ENCODE measurements at places on chromosomes 6 and 20. TPM values are rescaled to one million over a fixed set of nuclear protein-coding genes. Genes with fewer than 3 reads are reported as not detected.

- no peak for DNase-seq
- no peaks in the 10 kb centered on the region for H3K4me1 ChIP-seq
- H3K36me3 ChIP-seq: no peaks in the 10 kb centered on the region
- no peaks in the 10 kb centered on the region for H3K27me3 ChIP-seq
These were observed 103.4 kb upstream of the PDE10A start for GRCh38 chr6:165766457-165766856.

DNA sequence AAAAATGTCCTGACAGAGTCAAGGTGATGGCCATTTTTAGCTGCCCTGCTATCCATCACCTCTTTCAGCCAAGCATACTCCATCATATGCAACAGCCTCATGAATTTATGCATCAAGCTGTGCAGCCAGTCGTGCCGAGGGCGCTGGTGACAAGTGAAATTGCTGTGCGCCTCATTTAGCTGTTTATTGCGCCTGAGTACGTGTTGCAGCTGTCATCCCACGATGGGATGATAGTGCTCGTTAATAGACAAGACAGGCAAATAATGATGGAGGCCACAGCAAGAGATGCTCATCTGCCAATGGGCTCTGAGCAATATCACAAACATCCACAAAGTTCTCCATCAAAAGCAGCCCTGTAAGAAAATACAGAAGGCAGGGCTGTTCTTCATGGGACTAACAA is 562.3 kb upstream of the POU3F2 start:
- DNase-seq: no peak
- no peaks in the 10 kb centered on the region for H3K27me3 ChIP-seq
- H3K36me3 ChIP-seq: no peaks in the 10 kb centered on the region

BPIFB4 gene
- not detected for total RNA-seq

CAGE1 gene
- not detected for total RNA-seq

DNA sequence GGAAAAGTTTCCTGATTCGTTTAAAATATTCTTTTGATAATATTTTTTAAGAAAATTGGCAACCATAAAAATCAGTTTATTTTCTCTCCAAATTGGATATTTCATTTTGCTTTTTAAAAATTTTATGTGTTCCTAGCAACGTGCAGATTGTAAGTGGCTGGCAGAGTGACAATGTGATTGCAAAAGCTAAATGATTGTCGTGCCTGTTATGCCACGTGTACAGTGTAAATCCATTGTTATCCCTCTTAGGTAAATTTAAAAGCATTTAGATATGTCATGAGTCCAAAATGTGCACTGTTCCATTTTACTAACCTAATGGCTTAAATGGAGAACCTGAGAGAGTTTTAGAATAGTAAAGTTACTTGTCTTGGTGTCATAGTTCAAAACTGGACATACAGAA is 94.4 kb upstream of the ADGRF4 start:
- DNase-seq: no peak
- H3K27me3 ChIP-seq: no peaks in the 10 kb centered on the region
- H3K4me3 ChIP-seq: no peak overlapping the region

- H3K4me3 ChIP-seq: peak overlapping the region; percentile 81
- peaks cover 39% of the 10 kb centered on the region for H3K36me3 ChIP-seq
- peaks cover 74% of the 10 kb centered on the region for H3K27me3 ChIP-seq
- H3K4me1 ChIP-seq: peaks cover 25% of the 10 kb centered on the region
- H3K27ac ChIP-seq: no peak overlapping the region
These were observed 1.4 kb downstream of the MDGA1 start for GRCh38 chr6:37696220-37696840.

- H3K27me3 ChIP-seq: peaks cover 49% of the 10 kb centered on the region
- H3K27ac ChIP-seq: no peak overlapping the region
- DNase-seq: no peak
- no peaks in the 10 kb centered on the region for H3K4me1 ChIP-seq
- H3K4me3 ChIP-seq: no peak overlapping the region
- H3K36me3 ChIP-seq: no peaks in the 10 kb centered on the region
These were observed 79.0 kb upstream of the B3GAT2 start for GRCh38 chr6:71035871-71036270.

DNA sequence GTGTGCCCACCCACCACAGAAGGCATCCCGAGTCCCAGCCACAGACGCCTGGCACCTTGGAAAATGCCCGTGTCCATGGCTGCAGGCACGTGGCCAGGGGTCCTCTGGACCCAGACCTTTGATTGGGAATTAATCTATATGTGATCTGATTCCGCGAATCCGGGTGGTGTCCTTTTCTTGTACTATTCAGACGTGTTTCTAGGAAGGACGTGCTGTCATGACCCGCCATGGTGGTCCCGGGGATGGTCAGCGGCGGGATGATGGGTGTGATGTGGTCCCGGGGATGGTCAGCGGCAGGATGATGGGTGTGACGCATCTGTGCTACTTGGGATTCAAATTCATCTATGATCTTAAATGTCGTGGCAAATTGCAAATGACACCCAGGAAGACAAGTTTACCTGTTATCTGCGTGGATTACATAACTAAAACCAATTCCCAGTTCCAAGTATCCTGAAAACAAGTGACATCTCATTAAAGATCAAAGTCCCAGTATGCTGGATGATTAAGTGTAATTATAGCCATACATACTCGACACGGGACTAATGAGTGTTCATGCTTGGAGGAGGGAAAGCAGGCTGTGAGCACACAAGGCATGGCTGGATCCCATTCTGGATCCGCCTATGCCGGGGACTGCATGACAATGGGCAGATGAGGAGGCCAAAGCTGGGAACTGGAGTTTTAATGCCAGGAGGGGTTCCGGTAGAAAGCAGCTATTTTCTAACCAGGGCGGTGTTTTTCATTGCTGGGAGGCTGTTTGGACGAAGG is 256.5 kb downstream of the TAF4 start:
- no peak overlapping the region for H3K27ac ChIP-seq
- no peaks in the 10 kb centered on the region for H3K36me3 ChIP-seq
- H3K4me3 ChIP-seq: no peak overlapping the region
- no peak for DNase-seq
- H3K4me1 ChIP-seq: peaks cover 3% of the 10 kb centered on the region

- no peaks in the 10 kb centered on the region for H3K36me3 ChIP-seq
- H3K4me1 ChIP-seq: peaks cover 7% of the 10 kb centered on the region
- no peak overlapping the region for H3K4me3 ChIP-seq
- no peak for DNase-seq
These were observed 53.4 kb upstream of the TBXT start for GRCh38 chr6:166221040-166221439.

GRCh38 chr6:163356324-163356723 is 58.2 kb upstream of the QKI start:
- H3K36me3 ChIP-seq: no peaks in the 10 kb centered on the region
- no peak overlapping the region for H3K27ac ChIP-seq
- H3K27me3 ChIP-seq: no peaks in the 10 kb centered on the region
- DNase-seq: no peak

DNA sequence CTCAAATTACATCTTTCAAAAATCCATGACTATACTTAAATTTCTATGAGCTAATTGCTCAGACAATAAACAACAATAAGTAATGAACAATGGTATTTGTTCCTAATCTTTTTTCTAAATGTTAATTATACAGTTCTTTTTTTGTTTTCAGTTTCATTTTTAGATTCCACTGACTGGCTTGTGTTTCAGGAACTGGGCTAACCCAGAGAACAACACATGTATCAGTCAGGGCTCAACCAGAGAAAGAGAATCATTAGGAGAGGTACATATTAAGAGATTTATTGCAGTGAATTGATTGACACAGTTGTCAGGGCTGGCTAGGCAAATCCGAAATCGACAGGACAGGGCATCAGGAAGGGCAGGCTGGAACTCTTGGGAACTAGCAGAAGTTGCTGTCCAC is 182.8 kb downstream of the GRM1 start:
- no peaks in the 10 kb centered on the region for H3K27me3 ChIP-seq
- H3K27ac ChIP-seq: no peak overlapping the region
- no peak overlapping the region for H3K4me3 ChIP-seq
- DNase-seq: no peak

CD109 gene
- 3.6 TPM for total RNA-seq

- no peak overlapping the region for H3K27ac ChIP-seq
- H3K27me3 ChIP-seq: peaks cover 20% of the 10 kb centered on the region
- H3K36me3 ChIP-seq: no peaks in the 10 kb centered on the region
- peaks cover 10% of the 10 kb centered on the region for H3K4me1 ChIP-seq
- H3K4me3 ChIP-seq: no peak overlapping the region
- DNase-seq: no peak
These were observed 9.7 kb upstream of the TBC1D7 start for GRCh38 chr6:13338038-13338437.

DNA sequence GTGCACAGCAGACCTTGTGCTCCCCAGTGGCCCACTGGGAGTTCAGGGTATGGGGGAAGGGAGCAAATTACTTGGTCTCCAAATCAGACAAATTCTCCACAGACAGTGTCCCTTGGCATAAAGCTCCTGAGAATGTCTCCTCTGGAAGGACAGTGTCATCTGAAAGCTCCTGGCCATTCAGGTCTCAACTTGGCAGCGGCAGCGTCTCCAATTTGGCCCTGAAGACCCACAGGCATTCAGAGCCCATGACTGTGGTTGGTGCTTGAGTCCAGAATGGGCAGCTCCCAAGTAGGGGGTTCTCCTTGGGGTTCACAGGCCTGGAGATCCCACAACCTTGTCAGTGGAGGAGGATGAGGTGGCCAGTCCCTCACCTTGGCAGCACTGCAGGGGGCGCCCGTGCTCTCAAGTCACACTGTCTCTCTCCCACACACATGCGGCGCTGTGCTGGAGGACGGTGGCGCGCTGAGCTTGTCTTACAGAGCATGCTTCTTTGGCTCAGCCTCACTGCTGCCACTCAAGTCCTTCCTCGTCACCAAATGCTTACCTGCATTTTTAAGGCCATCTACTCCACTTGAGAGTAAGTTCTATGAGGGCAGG is 20.7 kb downstream of the DYNLRB1 start:
- peaks cover 63% of the 10 kb centered on the region for H3K36me3 ChIP-seq
- H3K27me3 ChIP-seq: no peaks in the 10 kb centered on the region
- H3K27ac ChIP-seq: no peak overlapping the region
- peaks cover 6% of the 10 kb centered on the region for H3K4me1 ChIP-seq

DNA sequence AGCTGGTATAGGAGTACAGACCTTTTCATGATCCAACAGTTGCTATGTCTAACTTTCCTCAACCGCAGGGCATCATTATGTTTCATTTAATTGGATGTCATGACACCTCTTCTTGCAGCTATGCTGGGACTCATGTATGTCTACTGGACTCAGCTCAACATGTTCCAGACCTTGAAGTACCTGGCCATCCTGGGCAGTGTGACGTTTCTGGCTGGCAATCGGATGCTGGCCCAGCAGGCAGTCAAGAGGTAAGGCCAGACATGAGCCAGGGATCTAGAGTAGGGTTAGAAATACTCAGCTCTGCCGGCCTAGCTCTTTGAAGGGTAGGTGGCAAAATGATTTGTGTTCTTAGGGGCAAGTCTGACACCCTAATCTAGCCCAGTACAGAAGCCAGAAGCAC is 25.2 kb downstream of the GHRH start:
- H3K27ac ChIP-seq: no peak overlapping the region
- no peaks in the 10 kb centered on the region for H3K4me1 ChIP-seq
- H3K36me3 ChIP-seq: peaks cover 85% of the 10 kb centered on the region
- no peak for DNase-seq
- no peaks in the 10 kb centered on the region for H3K27me3 ChIP-seq

RAET1G gene
- not detected for total RNA-seq

- DNase-seq: no peak
- peaks cover 21% of the 10 kb centered on the region for H3K36me3 ChIP-seq
- peak overlapping the region; percentile 69 for H3K27ac ChIP-seq
- H3K4me3 ChIP-seq: no peak overlapping the region
- H3K4me1 ChIP-seq: no peaks in the 10 kb centered on the region
These were observed 7.5 kb downstream of the SMPD2 start for GRCh38 chr6:109447878-109448555.

DNA sequence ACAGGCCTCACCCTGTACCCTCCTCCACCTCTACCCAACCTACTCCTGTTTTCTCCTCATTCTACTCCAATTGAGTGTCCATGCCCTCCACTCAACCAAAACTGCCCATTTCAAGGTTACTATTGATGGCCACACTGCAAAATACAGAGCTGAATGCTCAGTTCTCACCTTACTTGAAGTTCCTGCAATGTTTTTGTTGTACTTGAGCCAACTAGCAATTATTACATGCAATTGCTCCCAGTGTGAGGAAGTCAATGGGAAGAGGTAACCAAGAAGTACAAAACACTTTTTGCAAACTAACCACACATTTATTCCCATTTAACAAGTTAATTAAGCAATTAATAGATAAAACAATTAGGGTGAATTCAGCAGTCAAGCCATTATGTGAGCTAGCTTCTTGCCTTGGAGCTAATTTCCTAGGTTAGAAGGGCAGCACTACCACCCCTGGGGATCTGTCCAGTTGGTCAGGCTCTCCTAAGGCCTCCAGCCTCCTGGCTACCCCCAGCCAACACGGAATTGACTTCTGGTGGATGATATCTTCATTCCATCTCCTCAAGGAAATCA is 52.4 kb upstream of the GGTLC1 start:
- no peaks in the 10 kb centered on the region for H3K27me3 ChIP-seq
- no peak overlapping the region for H3K27ac ChIP-seq
- H3K4me1 ChIP-seq: no peaks in the 10 kb centered on the region
- no peaks in the 10 kb centered on the region for H3K36me3 ChIP-seq

DNA sequence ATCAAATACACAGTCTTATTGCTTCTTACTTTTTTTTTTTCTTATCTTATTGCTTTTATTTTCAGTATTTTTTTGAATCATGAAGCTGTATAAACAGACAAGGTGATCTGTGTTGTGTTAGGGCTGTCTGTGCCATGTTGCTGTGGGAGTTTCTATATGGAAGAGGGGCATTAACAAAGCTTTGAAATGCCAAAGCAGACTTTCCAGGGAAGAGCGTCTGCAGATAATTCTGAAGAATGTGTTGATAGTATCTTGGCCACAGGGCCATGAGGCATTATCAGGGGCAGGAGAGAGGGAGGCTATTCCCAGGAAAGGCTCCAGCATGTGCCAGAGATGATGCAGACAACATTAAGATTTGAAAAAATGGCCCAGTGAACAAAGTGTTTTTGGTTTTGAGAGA is 354.5 kb downstream of the UTRN start:
- H3K36me3 ChIP-seq: peaks cover 4% of the 10 kb centered on the region
- DNase-seq: no peak
- no peak overlapping the region for H3K27ac ChIP-seq

- peaks cover 8% of the 10 kb centered on the region for H3K4me1 ChIP-seq
- no peak overlapping the region for H3K27ac ChIP-seq
- H3K4me3 ChIP-seq: no peak overlapping the region
- H3K36me3 ChIP-seq: no peaks in the 10 kb centered on the region
- no peak for DNase-seq
- H3K27me3 ChIP-seq: no peaks in the 10 kb centered on the region
These were observed 210.9 kb downstream of the TINAG start for GRCh38 chr6:54519161-54519560.

TFAP2A gene
- total RNA-seq: 77.0 TPM

SLPI gene
- total RNA-seq: 446 TPM

DNA sequence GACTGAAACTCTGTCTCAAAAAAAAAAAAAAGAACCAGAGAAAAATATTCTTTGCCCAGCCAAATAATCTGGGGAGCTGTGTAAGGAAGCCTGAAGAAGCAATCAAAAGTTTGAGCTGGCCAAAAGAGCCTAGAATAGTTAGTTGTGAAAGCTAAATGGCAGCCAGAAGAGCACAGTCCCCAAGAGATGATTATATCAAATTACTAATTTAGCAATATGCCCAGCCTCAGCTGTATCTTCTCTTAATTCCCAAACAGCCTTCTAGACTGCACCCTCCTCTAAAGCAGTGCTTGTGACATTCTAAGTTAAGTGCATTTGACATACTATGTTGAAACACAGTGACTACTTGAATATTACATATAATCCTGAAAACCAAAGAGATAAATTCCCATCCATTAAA is 38.9 kb downstream of the CDK19 start:
- H3K27me3 ChIP-seq: no peaks in the 10 kb centered on the region
- DNase-seq: no peak
- H3K36me3 ChIP-seq: no peaks in the 10 kb centered on the region
- no peak overlapping the region for H3K27ac ChIP-seq
- H3K4me3 ChIP-seq: no peak overlapping the region

KHDC1 gene
- total RNA-seq: 5.0 TPM

GRCh38 chr20:41869261-41869660 is 251.1 kb upstream of the CHD6 start:
- no peak overlapping the region for H3K4me3 ChIP-seq
- no peak for DNase-seq
- no peak overlapping the region for H3K27ac ChIP-seq

Data from Calu3 (cell line).